Stimulated activated CD8-positive, alpha-beta memory T cell treated with anti-CD3 and anti-CD28 coated beads, Interleukin-7, amount 100 ng/mL, for 1 hour (primary cell): ENCODE measurements at places on chromosomes 4 and X.

GRCh38 chrX:43655151-43656004 lies 721 bp upstream of the MAOA start:
- no peak for DNase-seq

GRCh38 chr4:182192511-182193181 lies 50.6 kb upstream of the TENM3 start:
- no peak for DNase-seq

GRCh38 chrX:23374291-23374690 lies 39.6 kb downstream of the PTCHD1 start:
- DNase-seq, result no peak

GRCh38 chr4:98509721-98510120 lies 148.7 kb downstream of the TSPAN5 start:
- no peak for DNase-seq

GRCh38 chr4:151439320-151439719 lies 30.3 kb downstream of the FHIP1A start:
- no peak for DNase-seq

- no peak for DNase-seq
Measured at GRCh38 chrX:12269484-12269883, 131.2 kb downstream of the FRMPD4 start.

- DNase-seq, result no peak
Measured at GRCh38 chr4:23890369-23891063, 669 bp upstream of the PPARGC1A start.

DNA sequence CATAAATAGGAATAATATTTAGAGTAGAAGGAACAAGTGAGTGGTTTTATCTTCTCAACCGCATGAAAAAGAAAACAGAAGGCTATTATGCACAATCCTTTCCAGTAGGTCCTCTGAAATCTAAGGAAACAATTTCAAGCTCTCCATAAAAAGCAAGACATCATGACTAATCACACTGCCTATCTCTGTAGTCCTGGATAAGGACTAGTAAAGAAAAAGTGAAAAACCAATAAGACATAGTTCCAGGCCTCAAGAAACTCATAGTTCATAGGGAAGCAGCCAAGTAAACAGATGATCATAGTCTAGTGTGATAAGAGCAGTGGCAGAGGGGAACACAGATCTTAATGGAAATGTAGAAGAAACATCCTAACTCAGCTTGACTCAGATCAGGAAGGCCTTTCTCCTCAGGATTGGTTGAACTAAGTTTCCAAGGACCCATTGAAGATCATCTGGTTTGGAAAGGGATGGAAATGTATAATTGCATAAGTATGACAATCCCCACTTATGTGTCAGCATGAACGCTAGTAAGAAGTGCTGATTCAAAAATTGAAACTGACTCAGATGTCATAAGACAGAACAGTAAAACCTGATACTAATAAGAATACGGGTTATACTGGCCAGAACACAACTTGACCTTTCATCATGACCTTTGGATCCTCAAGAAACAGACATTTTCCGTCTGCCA lies 155.3 kb downstream of the GRIA3 start:
- DNase-seq, result no peak
